ENCODE measurements at places on chromosomes 1 and 21.

DNA sequence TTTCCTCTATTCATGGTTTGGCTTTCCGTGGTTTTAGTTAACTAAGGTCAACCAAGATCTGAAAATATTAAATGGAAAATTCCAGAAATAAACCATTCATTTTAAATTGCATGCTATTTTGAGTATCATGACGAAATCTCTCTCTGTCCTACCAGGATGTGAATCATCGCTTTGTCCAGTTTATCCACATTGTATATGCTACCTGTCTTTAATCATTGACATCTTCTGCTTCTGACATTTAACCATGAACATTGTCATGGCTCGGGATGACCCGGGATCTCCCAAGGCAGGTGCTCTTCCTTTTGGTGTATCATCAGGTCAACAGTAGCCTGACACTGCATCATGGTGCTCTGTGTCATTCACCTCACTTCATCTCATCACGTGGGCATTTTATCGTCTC is 125.5 kb upstream of the HNRNPU start:
- no peak for DNase-seq

DNA sequence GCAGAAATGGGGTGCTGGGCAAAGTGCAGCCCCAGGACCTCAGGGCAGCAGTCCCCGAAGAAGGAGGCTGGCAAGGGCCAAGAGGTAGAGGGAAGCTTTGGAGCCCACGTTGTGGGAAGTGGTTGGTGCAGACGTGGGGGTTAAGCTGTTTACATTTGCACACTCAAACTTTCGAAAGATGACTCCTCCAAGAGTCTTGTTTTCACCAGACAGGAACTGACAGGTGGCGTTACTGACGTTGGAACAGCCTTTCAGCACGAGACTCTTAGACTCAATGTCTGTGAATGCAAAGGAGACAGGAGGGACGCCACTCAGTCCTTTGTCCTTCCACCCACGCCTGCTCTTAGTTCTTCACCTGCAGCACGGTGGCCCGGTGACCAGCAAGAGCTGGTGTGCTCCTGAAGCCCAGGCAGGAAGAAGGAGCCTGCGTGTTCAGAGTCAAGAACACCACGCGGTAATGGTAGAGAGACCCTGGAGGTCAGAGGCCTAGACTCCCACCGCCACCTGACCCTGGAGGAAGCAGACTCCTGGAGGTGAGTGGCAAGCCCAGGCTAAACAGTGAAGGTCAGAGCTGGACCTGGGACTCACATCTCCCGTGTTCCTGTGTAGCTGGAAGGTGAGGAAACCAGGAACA is 15.9 kb downstream of the LYPD8 start:
- no peak for DNase-seq

DNA sequence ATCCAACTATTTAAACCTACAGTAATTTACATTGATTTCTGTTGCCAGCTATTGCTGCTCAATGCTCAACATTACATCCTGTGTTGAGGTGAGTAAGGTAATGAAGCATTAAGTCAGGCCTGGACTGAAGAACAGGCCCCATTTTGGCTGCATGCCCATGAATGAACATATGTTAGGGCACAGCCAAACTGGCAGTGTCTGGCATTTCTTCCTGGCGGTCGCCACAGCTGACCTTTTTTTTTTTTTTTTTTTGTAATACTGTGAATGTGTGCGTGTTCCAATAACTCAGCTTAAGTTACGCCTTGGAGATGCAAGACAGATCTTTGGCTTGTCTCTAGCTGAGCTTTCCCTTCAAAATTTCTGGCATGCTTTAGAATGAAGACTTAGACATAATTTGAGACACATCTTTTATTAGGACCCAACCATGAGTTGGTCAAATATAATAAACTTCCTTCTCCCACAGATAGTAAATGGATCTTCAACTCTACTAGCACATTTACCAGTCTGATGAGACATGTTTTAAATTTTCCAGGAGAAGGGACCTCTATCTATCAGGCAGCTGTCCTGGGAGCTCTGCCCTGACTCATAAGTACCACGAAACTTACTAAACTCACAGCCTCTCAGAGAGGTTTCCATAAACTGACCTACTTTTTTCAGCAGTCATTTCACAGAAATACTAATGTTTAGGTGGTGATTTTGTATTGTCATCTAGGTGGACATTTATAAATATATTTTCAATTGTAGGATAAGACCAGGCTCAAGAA is 341.1 kb upstream of the RUNX1 start:
- no peak for DNase-seq

DNA sequence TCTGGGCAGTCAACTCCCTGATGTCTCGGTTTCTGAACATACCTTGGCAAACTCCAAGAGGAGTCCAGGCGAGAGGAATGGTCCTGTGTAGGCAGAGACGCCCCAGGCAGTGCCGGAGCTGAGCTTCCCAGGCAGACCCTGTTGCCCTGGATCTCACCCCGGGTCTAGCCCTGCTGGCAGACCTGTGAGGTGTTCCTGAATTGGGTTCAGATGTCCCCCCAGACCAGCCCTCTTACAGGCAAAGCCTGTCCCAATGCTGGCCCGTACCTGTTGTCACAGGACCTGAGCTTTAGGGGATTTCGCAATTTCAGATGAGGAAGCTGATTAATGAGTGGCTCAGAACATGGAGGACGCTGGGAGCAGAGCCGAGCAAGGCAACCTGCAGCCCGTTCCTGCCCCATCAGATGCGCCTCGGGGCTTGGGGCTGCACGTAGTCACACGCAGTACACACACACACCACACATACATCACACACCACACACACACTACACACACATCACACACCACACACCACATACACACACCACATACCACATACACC is 38.5 kb upstream of the PDE9A start:
- no peak for DNase-seq

GRCh38 chr1:178412400-178412770 is 84.4 kb downstream of the CLEC20A start:
- no peak for DNase-seq

DNA sequence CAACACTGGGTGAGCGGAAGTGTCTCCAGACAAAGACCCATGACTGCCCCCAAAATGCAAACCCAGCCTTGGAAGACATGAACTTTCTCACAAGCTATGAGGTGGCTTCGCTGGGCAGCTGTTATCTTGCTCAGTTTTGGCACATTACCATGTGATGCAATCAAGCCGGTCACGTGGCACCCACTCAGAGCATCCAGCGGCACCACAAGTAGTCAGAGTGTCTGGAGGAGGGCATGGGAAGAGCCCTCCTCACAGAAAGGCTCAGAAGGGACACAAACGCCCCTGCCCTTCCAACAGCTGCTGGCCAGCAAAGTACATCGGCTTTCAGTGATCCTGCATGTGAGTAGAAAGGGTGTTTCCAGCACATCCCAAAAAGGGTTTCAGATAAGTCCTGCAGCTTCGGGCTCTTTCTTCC is 145.5 kb upstream of the IRF2BP2 start:
- DNase-seq = no peak

DNA sequence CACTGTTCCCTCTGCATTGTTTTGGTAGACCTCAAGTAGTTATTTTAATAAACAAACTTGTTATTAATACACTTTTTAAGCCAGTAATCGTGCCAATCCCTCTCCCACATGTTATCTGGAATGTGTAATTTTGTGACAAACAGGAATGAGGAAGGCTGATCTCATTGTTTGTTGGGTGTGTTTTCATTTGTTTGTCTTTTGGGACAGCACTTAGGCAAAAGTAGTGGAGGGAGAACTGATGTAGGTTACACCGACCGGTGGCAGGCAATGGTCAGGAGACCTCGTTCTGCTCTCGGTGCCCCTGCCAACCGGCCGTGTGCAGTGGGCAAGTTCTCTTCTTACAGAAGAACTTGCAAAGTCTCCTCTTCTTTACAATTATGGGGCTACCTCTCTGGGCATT is 99.8 kb downstream of the HUNK start:
- no peak for DNase-seq

DNA sequence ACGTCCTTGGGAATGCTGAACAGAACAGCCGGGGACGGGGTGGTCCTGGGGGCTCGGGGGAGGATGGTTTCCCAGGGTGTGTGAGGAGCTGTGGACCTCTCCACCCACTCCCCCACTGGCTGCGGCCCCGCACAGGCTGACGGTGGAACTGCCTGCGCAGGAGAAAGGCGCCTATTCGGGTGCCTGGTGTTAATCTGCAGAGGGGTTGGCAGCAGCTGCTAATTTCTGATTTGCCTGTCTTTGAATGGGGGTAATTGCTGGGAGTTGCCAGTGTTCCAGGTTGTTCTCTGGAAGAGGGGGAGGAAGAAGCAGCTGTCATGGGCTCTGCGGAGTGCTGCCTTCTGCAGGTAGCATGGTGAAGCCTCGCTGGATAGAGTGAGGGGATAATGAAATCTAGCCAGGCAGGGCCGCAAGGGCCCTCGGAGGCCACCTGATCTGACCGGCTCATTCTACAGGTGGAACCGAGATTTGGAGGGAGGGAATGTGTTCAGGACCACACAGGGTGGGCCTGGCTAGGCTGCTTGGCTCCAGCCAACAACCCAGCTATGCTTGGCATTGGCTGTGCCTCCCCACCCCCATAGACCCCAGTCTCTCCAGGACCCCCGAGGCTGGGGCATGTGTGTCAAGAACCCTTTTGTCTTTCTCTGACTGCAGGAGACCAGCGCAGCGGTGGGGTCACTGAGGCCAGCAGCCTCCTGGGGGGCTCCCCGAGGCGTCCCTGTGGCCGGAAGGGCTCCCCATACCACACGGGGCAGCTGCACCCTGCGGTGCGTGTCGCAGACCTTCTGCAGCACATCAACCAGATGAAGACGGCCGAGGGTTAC is 67.1 kb downstream of the PTPRU start:
- no peak for DNase-seq

DNA sequence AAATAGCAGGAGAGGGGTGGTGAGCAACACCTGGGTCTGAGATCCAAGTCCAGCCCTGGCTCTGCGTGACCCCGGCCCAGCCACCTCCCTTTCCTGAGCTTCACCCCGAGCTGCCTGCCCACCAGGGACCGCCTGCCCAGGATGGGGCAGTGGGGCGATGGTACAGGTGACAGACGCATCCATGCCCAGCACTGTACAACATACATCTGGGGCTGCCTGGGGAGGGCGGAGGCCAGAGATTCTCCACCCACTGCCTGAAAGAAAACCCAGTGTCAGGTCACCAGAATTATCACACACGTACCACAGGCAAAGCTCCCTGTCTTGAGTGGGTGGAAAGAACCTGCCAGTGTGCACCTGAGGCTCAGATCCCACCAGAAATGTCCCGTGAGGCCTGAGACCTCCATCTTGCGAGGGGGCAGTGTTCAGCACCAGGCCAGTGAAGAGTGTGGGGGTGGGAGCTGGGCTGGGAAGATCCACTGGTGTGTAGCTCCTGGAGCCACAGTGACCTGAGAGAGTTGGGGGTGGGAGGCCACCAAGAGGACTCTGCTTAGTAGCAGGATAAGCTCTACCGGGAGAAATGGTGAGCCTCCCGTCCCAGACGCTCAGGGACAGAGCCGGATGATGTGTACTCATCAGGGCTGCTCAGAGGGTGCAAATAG is 81.5 kb downstream of the DMRTB1 start:
- DNase-seq = no peak

- peak; percentile 25 for DNase-seq
Observed at GRCh38 chr1:59318271-59318860, 21.5 kb downstream of the FGGY start.

DNA sequence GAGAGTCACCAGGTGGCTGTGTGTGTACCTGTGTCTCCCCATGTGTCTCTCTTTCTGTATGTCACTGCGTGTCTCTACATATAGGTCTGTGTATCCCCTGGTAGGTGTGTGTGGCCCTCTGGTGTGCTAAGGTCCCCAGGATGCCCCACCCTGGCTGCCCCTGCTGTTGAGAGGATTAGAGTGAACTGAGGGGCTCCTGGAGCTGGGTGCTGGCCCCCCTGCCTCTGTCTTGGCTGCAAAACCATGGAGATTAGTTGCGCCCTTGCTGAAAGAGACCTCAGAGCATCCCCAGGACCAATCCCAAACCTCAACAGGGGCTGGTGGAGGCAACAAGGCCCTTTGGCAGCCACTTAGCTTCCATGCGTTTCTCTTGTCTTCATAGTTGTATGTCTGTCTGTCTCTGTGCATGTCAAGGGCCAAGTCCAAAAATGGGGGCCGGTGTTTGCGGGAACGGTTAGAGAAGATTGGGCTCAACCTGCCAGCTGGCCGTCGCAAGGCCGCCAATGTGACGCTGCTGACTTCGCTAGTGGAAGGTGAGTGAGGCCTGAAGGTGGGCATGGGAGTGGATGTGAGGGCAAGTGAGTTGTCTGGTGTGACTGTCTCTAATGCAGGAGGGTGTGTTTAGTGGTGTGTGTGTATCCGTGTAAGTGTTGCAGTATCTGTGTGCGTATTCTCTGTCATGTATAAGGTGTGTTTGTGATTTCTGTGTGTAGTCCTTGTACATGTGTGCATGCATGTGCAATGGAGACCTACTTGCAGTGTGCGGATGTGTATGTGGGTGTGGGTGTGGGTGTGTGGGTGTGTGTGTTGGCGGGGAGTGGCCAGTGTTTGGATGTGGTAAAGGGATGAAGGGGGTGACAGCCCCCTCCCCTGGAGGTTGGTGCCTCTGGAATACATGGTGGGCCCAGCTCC is 16.7 kb downstream of the TFAP2E start:
- DNase-seq = no peak

- no peak for DNase-seq
Observed at GRCh38 chr1:94772845-94773244, 47.3 kb upstream of the SLC44A3 start.

DNA sequence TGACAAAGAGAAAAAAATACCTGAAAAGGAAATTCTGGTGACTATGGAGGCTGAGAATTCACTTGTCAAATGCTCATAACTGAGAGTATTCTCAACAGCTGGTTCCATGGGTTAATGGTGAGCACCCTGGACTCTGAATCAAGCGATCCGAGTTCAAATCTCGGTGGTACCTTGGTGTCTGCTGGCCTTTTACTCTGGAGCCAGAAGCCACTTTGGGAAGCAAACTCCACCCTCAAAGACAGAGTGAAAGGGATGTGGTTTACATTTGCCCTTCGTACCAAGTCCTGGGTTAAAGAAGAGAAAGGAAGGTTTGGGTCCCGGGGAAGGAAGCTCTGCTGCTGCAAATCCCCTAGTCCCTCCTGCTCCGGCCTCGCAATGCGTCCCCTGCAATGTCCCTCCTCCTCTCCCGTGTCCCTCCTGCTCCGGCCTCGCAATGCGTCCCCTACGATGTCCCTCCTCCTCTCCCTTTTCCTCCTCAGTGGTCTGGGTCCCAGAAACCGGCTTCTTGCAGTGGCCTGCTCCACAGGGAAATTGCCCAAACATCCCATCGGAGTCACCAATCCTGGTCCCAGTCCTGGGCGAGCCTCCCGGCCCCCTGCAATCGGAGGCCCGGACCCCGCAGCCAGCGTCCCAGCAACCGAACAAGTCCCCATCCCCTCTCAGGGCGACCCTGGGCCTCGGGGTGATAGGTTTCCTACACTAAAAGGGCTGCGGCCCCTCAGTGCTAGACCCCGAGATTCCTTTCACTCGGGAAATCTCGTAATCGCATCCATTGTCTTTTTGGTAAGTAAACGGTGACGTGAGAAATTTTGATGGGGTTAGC is 129.4 kb downstream of the PPIAL4G start:
- DNase-seq = no peak
